ENCODE measurements at places on chromosomes 2 and 18. TPM values are rescaled to one million over a fixed set of nuclear protein-coding genes. Genes with fewer than 3 reads are reported as not detected.

GRCh38 chr2:114862243-114862642 is 419.8 kb downstream of the DPP10 start:
- no peak for DNase-seq

DNA sequence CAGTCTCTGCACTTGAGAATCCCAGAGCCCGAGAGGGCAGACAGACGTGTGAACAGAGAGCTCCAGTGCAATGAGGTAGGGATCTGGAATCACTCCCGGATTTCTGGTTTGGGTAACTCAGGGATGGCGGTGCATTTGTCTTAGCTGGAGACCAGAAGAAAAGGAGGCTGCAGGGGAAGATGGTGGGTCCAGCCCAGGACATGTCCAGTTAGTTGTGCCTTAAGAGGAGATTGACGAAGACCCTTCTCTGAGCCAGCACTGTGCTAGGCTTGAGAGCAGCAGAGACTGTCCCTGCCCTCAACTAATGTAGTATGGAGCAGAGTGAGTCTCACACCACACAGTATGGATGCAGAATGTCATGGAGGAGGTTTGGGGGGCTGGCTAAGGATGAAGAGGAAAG is 150.6 kb upstream of the COPS8 start:
- no peak for DNase-seq

GRCh38 chr2:32594573-32594972 is 33.3 kb upstream of the TTC27 start:
- DNase-seq, result no peak

- no peak for DNase-seq
Measured at GRCh38 chr2:70161069-70161534, 29.7 kb downstream of the C2orf42 start.

DNA sequence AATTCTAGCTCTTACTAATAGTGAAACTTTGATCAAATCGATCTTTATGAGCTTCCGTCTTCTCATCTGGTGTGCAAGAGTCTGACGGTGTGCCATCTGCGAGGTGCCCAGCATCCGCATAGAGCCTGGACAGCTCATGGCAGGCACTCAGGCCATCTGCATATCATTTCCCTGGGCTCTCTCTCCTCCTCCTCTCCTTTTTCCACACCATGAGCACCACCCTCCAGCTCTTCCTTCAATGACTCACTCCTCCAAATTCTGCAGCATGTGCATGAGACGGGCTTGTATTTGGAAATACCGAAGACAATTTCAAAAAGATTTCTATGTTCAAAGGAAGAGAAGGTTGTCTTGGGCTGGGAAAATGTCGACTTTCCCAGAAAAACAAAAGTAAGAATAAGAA is 161.1 kb downstream of the CCBE1 start:
- no peak for DNase-seq

GRCh38 chr2:184769686-184770085 is 171.4 kb downstream of the ZNF804A start:
- DNase-seq, result no peak

DNA sequence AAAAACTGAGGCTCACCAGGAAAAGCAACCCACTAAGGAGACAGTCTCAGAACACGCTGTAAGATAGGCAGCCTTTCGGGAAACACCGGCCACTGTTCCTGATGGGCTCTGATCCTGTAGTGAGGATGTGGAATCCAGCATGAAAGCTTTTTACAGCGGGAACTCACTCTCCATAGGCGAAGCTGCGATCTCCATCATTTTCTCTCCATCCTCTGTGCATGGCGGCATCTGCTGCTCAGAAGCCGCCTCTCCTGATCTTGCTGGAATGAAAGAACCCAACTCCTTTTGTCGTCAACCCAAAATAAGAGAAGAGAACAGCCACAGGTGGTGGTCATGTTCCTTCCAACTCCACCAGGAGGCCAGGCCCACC is 49.9 kb downstream of the TMEM18 start:
- no peak for DNase-seq

GRCh38 chr18:44733754-44734465 is 53.2 kb downstream of the SETBP1 start:
- DNase-seq, result no peak

The UGT1A1 gene
- total RNA-seq, result not detected

The ADCYAP1 gene
- not detected for total RNA-seq

The ANKRD62 gene
- not detected for total RNA-seq

The TMEM198 gene
- 2.6 TPM for total RNA-seq

The C2orf74 gene
- total RNA-seq, result 30.7 TPM

Data from Right ventricle myocardium superior (tissue), 1 donor.